ENCODE measurements at places on chromosomes 2 and 18.
A peak's percentile ranks its signal among the peaks of the same experiment; 100 is the strongest.

- DNase-seq: peak; percentile 52
These were observed 180.1 kb downstream of the EN1 start for GRCh38 chr2:118667348-118667747.

- DNase-seq: no peak
These were observed 31.0 kb upstream of the SPATS2L start for GRCh38 chr2:200275295-200276013.

DNA sequence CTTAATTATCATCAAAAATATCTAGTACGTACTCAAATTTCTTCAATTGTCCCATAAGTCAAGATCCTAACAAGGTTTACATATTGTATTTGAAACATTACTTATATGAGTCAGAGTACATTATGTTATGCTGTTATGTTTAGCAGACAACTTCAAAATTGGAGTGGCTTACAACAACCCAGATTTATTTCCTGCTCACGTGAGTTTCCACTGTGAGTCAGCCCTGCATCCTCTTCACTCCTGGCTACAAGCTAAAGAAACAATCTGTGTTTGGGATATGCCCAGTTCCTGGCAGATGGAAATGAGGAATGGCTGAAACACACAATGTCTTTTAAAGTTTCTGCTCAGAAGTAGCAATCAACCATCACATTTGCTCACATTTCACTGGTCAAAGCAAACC lies 31.5 kb upstream of the TANC1 start:
- DNase-seq: peak; percentile 84

DNA sequence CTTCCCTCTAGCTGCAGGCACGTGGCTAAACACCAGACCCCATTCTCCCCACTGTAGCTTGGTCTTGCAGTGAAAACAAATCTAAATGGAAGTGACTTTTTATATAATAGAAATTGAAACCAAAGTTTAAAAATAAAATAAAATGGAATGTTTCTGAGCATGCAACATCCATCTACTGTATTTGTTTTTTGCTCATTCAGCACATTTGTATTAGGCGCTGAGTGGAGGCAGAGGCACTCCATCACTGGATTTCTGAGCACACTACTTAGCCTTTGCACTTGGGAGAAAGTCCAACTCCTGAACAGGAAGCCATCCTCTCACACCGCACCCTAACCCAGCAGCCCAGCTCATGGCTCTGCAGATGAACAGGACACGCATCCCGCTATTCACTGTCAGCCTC lies 37.8 kb upstream of the POU3F3 start:
- DNase-seq: no peak

GRCh38 chr2:29920631-29921559 lies 491 bp downstream of the ALK start:
- no peak for DNase-seq

DNA sequence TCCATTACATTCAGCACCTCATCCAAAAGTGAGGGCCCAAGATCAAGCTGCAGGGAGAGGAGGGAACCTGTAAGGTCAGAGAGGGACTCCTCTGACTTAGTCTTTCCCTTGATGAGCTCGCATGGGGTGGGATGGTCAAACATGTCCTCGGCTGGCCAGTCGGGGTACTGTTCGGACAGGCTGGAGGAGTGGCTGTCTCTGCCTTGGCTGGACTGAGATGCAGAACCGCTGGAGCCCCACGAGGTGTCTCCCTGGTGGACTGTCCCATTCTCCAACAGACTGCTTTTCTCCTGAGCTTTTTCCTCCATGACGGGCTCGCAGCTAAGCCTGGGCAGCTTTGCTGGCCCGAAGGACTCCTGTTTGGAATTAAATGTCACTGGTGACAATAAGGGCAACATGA lies 25.6 kb downstream of the CDC42EP3 start:
- no peak for DNase-seq

DNA sequence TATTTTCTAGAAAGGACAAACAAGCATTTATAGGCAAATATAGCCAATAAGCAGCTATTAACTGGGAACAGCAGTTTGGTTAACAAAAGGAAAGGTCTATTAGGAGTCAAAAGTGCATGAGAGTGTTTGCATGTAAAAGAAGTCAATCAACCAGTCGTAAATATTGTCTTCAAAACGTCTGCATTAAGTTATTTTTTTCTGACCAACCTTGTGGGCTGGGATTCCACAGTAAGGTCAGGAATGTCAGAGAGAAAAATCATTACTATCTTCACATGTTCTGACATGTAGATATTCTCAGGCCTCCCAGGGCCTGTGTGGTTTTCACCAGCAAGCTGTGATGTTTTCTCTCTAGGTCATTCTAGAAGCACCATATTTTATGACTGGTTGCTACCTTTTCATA lies 922.5 kb downstream of the SUCLG1 start:
- DNase-seq: peak; percentile 46

DNA sequence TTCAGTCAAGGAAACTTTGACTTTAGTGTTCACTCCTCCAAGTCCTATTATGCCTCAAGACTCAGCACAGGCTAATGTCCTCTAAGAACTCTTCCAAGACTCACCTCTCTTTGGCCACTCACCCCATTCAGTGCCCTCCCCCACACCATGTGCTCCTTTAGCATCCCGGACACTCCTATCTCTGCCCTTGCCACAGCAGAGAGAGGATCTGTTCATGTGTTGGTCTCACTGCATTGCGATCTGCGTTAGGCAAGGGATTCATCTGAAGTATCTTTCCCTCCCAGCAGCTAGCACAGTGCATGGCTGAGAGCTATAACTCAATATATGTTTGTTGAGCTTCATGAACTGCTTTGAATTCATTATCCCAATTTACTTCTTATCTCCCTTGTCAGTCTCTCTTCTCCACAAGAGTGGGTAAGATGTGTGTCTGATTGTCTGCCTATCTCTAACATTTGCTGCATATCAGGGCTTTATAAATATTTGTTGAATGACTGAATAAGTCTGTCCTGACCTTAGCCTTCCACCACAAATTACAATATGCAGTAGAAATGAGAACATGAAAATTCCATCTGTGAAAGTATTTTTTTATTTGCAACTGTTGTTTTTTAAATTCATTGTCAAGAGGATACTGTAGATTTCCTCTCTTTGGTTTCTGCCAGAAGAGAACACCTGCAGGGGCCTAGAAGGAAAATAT lies 179.9 kb upstream of the NCKAP5 start:
- DNase-seq: no peak

DNA sequence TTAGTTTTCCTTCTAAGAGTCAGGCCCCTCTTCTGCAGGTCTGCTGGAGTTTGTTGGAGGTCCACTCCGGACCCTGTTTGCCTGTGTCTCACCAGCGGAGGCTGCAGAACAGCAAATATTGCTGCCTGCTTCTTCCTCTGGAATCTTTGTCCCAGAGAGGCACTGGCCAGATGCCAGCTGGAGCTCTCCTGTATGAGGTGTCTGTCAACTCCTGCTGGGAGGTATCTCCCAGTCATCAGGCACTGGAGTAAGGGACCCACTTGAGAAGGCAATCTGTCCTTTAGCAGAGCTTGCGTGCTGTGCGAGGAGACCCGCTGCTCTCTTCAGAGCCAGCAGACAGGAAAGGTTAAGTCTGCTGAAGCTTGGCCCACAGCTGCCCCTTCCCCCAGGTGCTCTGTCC lies 4.8 kb downstream of the REG1B start:
- no peak for DNase-seq

DNA sequence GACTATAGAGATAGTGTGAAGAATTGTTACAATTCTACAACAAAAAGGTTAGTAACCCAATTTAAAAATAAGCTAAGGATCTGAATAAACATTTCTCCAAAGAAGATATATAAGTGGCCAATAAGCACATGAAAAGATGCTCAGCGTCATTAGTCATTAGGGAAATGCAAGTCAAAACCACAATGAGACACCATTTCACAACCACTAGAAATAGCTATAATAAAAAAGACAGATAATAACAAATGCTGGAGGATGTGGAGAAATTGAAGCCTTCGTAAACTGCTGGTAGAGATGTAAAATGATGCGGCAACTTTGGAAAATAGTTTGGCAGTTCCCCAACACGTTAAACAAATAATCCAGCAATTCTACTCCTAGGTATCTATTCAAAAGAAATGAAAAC lies 366.5 kb upstream of the POU3F3 start:
- no peak for DNase-seq

GRCh38 chr2:188787021-188787657 lies 187.0 kb upstream of the COL3A1 start:
- DNase-seq: peak; percentile 76

DNA sequence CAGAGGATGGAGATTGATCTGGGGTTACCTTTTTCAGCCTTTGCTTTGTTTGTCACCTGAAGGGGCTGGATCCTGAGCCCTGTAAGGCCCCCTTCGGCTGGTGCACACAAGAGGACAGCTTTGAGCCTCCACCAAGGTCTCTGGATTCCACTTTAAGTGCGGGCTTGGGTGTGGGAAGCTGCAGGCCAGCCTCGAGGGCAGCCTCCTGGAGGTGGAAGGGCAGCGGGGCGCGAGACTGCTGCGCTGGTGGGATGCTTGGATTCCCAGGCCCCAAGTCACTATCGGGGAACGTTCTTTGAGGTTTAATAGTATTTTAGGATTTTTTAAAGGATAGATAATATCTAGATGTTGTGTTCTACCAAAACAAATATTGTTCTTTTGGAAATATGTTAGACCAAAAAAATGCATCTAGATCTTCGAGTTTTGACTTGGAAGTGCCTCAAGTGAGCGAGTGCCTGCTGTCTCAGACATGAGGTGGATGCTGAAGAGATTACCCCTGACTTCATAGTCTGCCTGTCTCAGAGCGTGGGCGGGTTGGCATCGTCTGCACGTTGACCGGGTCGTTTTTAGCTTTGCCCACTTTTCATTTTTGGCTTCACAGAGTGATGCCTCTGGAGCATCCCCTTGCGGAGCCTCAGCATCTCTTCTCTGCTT lies 113.8 kb downstream of the AGAP1 start:
- no peak for DNase-seq

DNA sequence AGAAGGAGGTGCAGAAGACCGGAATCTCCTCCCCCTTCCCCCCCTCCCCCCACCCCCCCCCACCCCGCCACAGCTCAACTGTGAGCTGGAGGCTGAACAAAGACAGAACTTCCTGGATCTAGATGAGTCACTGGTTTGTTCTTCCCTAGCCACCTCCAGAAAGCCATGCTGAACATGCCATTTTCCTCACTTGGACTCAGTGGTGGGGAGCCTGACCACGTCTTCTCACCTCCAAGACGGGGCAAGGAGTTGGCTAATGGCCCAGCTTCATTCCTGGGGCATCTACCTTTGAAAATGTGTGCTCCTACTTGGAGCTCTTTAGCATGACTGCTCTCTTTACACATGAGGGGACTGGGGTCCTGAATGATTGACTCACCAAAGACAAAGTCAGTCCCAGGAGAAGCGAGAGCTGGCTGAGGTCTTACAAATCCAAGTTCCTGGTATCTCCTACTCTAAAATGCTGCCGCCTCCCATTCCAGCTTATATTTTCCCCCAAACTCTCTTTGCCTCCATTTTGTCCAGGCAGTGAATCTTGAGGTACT lies 22.6 kb upstream of the FZD5 start:
- DNase-seq: no peak

DNA sequence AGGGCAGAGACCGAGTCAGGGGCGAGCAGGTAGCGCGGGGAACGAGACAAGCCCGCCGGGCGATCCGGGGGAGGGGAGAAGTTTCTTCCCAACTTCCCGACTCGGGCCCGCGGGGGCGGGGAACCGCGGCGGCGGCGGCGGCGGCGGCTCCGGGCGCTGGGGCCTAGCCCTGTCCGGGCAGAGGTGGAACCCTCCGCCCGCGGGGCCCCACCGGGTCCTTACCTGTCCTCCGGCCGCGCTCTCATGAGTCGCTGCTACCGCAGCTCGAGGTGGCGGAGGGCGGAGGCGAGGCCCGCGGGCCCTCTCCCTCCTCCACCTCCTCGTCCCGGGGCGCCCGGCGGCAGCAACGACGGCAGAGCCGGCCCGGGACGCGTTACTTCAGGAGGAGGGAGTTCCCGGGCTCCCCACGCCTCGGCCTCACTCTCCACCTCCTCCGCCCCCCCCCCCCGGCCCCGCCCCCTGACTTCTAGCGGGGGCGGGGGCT lies at the start of gene YES1:
YES1 (minus strand) TSS at position 351 of the 484 bp plus-strand sequence. CDS start 55,415 bp downstream, outside the sequence.
- peak; percentile 44 for DNase-seq

DNA sequence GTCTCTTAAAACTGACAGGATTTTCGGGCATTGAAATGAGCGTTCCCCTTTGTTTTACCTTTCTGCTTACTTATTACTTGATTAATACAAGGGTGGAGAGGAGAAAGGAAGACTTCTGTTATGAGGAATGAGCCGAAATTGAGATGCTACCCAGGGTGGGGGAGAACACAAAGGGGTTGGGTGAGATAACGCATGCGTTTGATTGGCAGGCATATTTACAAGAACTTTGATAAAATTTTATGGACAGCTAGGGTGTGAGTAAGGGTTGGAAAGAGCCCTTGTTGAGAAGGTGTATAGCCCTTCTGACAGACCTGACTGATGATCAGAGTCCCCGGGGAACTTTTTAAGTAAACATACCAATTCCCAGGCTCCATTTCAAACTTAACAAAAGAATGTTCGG lies 1.8 kb downstream of the RNF138 start:
- DNase-seq: no peak

- peak; percentile 71 for DNase-seq
These were observed 112.3 kb downstream of the TNS1 start for GRCh38 chr2:217890445-217890844.

DNA sequence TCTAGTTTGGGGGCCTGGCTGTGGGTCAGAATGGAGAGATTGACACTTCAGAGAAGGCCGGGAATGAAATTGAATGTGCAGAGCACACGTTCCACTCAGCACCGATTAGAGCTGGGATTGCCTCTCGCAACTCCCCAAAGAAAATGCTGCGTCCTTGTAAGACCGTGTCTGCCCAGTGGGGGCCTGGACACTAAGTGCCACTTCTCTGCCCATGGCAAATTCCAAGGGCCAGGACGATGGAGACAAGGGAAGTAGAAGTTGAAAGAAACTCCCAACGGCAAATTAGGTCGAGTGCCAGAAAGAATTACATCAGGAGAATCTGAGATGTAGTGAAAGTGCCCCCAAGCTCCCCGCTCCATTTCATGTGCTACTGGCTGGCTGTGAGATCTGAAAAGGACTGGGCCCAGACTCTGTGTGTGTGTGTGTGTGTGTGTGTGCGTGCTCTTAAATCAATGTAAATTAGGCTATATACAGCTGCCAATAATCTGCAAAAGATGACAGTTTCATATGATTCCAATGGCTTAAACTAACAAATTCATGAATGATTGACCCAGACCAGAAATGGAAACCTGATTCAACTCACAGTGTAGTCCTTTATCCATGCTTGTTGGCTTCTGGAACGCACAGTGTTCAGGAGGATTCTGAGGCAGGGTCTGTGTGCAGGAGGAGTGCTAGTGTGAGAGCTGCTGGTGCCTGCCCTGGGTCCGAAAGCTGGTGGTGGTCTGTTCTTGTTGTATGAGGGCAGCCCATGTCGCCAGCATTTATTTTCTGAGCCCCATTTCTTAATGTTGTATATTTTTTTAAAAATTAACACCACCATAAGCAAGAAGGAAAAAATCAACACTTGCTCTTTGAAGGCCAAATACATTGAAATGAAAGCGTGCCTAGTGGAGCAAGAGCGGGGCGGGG lies 234.3 kb downstream of the AGAP1 start:
- DNase-seq: no peak

DNA sequence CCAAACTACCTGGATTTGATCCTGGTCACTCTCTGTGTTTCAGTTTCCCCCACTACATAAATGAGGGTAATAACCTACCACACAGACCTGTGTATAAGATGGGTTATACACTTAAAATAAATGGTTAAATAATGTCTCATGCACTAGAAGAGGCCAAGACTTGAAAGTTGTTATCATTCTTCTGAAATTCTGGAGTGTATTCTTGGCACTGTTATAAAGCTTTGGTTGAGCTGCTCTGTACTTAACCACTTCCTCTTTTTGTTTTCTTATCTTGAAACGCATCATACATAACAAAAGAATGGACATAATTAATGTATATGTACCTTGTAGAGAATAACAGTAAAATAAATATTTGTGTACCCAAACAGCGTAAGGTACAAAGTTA lies 281.0 kb downstream of the AFF3 start:
- DNase-seq: no peak

- no peak for DNase-seq
These were observed 22.8 kb upstream of the PXDN start for GRCh38 chr2:1766851-1767811.
